ACHN (cell line): ENCODE measurements at places on chromosomes 6 and 20.

DNA sequence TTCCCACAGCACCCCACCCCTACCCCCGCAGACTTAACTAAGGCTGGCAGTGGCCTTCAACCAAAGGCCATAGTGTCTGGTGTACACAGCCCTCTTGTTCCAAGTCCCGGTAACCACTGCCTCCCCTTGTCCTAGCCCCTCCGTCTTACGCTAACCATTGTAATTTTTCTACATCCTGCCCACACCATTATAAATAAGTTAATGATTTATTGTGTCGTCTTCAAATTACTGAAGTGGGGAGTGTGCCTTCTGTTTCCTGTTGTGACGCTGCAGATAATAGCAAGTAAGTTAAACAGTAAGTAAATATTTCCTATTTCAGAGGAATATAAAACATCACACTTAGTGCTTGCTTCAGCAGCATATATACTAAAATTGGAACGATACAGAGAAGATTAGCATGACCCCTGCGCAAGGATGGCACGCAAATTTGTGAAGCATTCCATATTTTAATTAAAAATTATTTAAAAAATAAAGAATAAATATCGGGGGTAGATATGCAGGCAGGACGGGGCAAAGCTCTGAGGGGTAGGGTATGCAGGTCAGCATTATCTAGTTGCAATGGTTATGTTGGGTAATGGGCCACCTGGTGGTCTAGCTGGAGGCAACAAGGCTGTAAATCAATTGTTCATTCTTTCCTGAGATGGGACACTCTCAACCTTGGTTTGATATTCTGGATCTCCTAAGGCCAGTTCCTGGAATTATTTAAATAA, 15.1 kb downstream of the SRSF6 start:
- no peak for DNase-seq

DNA sequence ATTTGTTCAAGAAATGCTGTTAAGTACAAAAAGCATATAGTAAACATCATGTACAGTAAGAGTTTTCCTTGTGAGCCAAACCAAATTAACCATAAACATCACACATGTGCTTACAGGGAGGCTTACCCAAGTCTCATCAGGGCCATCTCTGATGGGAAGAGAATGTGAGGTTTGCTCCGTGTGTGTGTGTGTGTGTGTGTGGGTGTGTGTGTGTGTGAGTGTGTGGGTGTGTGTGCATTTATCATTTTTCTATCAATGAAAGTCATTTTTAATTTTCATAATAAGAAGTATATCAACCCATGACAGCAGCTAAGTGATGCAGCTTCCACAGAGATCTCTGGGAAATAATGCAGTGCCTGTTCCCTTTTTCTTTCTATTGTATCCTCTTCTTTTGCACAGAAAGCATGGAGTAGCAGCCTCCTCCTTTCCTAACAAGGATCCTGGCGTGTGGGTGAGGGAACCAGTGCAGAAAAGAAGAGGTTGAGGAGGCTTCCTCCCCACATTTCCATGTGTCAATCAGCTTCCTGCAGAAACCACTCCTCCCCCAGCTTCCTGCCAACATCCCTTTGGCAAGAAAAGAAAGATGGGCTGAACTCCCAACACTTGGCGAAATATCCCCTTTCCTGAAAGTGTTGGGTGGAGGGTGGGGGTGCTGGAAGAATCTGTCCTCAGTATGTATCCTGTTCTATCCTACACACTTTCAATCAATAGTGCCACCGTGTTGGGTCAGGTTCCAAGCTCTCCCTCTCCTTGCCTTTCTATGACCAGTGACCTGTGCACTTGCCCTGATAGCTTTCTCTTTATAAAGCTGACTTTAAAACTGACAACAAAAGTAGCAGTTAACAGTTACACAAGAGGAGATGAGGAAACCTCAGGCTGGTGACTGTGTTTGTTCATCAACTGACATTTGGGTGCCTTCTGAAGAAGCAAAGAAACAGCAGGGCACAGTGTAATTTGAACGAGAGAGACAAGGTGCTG, 251.8 kb upstream of the CITED2 start:
- DNase-seq: no peak

DNA sequence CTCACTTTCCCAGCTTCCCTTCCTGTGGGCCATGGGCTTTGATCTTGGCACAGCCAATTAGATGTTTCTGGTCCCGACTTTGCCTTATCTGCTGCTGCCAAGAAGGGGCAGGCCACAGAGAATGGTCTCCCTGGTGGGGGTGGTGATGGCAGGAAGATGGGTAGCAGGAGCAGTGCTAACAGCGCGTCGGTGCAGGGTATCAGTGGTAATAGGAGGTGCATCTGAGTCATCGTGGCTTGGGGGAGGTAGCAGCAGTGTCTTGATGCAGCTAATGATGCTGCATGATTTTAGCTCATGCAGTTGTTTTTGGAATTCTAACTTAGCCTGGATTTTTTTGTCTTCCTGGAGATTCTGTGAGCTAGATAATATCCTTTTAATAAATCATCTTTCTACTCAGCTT, 18.9 kb upstream of the MAS1 start:
- DNase-seq: no peak

DNA sequence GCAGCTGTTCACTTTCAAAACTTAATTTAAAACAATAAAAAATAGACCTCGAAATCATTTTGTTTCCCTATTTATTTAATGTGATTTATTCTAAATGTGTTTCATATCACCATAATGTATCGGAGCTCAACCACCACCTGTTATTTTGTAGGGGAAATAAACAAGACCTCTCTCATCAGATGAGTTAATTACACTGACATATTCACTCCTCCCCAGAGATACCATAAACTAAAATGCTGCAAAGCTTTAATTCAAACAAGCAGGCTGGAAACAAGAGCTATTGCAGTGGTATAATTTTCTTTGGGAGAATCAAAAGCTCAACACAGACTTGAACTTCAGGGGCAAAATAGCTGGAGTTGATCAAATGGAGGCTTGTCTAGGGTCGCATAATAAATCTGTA, 303.5 kb upstream of the TSHZ2 start:
- DNase-seq: no peak

DNA sequence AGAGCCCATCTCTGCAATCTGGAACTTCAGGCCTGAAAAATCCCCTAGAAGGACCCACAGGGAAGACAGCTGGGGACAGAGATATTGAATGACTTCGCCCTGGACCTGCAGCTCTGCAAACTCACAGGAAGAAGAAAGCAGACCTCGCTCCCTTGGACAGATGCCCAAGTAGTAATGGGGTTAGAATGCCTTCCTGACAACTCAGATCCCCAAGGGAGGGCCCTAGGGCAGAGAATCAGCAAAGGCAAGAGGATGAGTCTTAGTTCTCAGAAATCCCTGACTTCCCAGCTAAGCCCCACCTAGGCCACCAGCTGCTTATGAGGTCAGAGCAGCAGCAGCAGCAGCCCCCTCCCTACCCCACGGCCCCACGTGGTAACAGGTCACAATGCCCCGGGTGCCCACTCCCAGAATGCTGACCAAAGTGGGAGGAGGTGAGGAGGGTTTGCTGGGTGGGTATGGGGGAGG, at the start of gene C20orf141:
TSS of gene C20orf141 (plus strand) at position 401 of the 465 bp plus-strand sequence. CDS start 198 bp downstream, outside the sequence.
- DNase-seq: peak; percentile 89

GRCh38 chr20:61300709-61301108, 48.6 kb downstream of the CDH4 start:
- DNase-seq: no peak

DNA sequence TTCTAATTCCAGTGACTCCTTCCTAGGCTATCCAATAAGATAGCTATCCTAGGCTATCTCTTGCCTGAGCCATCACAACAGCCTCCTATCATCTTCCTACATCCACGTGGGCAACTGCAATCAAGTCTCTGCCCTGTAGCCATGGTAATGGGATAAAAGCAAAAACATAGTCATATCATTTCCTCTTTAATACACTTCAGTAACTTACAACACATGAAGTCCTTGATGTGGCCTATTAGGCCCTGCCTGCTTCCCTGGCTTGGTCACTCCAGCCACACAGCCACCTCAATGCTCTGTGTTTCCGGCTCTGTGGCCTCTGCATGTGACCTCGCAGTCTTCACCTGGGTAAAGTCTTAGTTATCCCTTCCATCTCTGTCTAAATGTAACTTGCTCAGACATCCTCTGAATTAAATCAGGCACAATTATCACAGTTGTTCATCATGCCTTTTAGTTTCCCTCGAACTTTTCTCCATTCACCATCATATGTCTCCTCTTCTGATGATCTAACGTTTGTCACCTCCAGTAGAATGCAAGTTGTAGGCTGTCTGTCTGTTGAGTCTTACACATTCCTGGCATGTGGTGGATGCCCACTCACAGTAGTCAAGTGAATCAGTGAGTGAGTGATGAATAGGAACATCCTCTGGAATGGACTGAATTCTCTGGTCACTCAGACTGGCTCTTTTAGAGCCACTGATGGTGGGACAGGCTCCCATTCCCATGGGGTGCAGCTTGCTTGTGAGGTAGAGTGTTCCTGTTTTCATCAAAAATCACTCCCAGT, 229.4 kb downstream of the TBC1D7 start:
- no peak for DNase-seq

GRCh38 chr6:112145080-112145573, 57.7 kb downstream of the FAM229B start:
- no peak for DNase-seq

- no peak for DNase-seq
Observed at GRCh38 chr20:19659448-19659847, 98.6 kb upstream of the RIN2 start.
